ENCODE measurements at places on chromosomes 12 and 14.

DNA sequence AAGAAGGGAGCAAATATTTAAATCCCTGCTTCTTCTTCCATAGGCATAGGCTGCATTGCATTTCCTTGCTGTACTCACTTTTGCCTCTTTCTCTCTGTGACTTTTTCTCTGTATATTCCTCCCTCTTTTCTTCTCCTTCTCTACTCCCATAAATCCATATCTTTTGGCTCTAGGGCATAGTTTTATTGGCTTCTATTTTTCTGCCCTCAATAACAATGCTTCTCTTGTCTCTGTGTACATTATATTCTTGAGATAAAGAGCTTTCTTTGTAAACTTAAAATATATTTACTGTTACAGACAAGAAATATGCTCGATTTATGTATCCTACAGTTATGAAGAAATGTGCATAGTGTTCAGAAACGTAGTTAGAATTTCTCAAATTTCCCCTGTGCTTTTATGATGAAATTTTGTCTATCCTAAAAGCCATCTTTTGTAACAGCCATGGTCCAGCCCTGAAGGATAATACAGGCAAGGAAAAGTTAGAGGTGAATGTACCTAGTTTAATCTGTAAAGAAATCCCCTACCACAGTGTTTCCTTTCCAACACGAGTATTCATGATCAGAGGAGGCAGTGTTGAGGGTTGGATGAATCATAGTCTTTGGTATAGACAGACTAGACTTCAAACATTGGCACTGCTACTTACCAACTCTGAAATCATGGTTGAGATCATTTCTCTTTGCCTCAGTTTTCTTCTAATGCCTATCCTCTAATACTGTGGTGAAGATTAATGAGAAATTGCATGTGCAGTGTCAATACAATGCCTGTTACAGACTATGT, 173.3 kb upstream of the FAR2 start:
- no peak for DNase-seq

GRCh38 chr14:21037156-21037555, 2.5 kb upstream of the RNASE13 start:
- DNase-seq = no peak

- DNase-seq = no peak
Observed at GRCh38 chr12:53344824-53345485, 8.8 kb upstream of the SP7 start.

DNA sequence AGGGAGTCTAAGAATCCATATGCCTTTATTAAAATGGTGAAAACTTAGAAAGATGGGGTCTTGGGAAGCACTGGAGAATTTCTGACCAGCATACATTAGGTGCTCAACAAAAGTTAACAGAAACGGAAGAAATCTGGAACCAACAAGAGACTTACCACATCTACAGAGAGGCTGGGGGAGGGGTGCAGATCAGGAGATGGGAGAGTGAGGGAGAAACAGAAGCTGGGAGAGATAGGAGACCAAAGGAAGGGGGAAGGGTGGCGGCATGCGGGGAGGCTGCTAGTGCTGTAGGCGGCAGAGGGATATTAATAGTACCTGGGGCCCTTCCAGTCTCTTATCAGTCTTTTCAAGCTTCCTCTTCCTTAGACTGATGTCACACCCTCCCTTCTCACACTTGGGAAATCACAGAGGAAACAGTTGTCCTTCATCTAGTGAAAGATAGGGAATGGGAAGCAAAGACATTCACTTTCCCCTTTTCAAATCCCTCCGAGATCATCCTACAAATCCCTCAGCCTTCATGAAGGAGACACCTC, 18.1 kb downstream of the ZBTB39 start:
- DNase-seq = no peak

DNA sequence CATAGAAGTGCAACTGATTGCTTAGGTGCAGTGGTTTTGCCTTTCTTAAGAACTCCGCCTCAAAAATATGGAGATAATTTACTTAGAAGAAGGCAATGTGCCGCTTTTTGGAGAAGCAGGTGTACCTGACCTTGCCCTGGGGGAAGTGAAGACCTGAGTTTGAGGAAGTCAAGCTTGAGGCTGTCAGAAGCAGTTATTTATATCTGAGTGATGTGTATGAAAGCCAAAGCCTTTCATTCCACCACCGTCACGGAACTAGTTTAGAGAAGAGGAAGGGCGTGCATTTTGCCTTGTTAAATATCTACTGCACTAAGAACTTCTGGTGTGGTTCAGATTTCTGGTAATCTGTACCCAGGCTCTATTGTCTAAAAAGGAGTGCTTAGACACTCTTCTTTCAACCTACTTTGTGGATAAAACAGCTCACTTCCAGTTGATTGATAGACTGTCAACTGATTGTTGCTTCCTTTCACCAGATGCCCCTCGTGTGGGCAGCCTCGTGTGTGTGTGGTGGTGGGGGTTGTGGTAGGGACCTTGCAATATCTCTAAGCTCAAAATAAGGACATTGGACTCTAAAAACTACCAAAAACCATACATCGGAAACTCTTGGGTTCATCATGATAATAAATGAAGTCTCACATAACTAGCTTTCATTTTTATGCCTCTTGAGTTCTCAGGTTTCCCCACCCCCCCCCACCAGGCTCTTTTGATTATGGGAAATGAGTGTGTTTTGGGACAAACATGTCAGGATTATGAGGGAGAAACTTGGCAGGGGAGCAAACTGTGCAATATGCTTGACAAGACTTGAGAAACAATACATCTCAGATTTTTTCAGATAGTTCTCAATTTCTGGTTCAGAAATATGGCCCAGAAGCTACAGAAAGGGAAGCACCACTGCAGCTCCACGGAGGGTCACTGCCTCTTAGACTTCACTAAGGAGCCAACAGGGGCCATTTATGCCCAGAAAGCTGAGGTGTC, 78.6 kb downstream of the ARF6 start:
- DNase-seq = no peak

- peak; percentile 52 for DNase-seq
Observed at GRCh38 chr14:103198131-103199105, 75.2 kb downstream of the TNFAIP2 start.

GRCh38 chr12:11822081-11822834, 172.8 kb downstream of the ETV6 start:
- no peak for DNase-seq

GRCh38 chr12:57027011-57027804, 10.9 kb upstream of the TAC3 start:
- DNase-seq = no peak

DNA sequence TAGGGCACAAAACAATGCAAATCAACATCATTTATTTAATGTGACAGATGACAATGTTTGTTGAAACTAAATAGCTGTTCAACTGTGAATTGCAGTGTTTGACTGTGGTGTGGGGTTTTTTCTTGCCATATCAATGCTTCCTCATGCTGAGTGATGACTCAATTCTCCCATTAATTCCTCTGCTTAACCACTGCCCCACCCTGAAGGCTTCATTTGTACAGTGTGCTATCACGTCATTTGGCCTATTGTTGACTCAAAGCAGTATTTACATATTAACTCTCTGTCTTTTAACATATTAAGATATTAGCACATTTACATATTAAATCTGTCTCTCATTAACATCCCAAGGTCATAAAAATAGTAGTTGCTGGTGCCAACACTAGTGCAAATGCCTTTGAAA, 164.8 kb upstream of the NRXN3 start:
- no peak for DNase-seq

- DNase-seq = no peak
Observed at GRCh38 chr12:71266606-71267005, 108.8 kb upstream of the TSPAN8 start.

- DNase-seq = peak; percentile 15
Observed at GRCh38 chr14:88518592-88519512, 36.0 kb downstream of the PTPN21 start.

- no peak for DNase-seq
Observed at GRCh38 chr12:76236640-76237039, 111.6 kb downstream of the BBS10 start.

DNA sequence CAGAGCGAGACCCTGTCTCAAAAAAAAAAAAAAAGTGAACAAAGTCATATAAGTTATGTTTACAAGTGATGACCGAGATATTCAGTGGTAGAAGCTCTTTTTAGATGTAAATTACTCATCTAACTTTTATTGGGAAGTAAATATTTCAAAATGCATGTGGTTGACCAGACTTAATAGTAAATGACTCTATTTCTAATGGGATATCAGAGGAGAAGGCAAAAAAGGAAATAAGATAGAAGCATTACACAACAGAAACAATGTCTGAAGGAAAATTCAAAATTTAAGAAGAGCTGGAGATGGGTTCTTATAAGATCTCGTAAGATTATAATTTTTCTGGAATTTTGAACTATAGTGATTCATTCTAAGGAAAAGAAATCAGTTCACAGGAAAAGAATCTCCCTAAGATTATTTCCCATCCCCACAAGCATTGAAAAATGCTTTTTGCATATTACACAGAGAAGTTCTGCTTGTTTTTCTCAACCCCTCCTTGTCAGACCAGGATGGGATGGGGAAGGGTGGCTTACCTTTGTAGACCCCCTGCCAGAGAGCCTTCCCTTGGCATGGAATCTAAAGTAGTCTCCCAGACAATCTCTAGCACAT, 63.1 kb upstream of the STK38L start:
- no peak for DNase-seq

Measured in AG09319 (cell line).